ENCODE measurements at places on chromosomes 16 and 17. TPM values are rescaled to one million over a fixed set of nuclear protein-coding genes. Genes with fewer than 3 reads are reported as not detected.

Gene MPV17L
- 6.7 TPM for polyA plus RNA-seq

Gene HOXB5
- polyA plus RNA-seq = 30.9 TPM

Gene CHST5
- polyA plus RNA-seq = 0.48 TPM

Gene DNAI2
- polyA plus RNA-seq = 4.1 TPM

Gene CPHXL2
- polyA plus RNA-seq = 0.52 TPM

Gene ABCC3
- polyA plus RNA-seq = 48.3 TPM

Gene TEKT1
- 6.6 TPM for polyA plus RNA-seq

Gene MYO15B
- 268 TPM for polyA plus RNA-seq

Gene SLC5A10
- polyA plus RNA-seq = 0.84 TPM

DNA sequence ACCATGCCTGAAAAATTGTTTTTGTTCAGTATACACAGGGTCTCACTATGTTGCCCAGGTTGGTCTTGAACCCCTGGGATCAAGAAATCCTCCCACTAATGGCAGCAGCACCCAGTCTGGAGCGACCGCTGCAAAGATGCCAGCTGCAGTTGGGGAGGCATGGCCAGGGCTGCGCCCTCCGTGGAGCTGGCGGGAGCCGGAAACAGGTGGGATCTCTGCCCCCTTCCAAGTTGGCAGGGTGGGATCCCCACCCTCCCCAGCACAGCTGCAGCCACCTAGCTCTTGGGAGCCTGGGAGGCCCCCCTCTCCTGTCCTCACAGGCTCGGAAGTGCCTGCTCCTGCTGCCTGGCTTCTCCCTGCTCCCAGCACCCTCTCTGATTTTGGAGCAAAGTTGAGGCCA lies 176.8 kb downstream of the ZNF423 start:
- no peak for DNase-seq

DNA sequence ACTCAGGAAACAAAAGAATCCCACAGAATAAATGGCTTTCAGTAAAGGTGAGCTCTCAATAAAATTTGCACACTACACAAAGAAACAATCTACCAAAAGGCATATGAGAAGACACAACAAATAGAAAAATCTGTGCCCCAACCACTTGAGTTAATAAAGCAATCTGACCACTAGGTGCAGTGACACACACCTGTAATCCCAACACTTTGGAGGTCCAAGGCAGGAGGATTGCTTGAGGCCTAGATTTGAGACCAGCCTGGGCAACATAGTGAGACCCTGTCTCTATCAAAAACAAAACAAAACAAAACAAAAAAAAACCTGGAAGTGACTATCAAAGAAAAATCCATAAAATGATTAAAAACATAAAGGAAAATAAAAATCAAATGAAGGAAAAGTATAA lies 9.6 kb upstream of the ABCA5 start:
- no peak for DNase-seq

GRCh38 chr16:1916640-1916990 lies 1.6 kb downstream of the HS3ST6 start:
- no peak for DNase-seq

DNA sequence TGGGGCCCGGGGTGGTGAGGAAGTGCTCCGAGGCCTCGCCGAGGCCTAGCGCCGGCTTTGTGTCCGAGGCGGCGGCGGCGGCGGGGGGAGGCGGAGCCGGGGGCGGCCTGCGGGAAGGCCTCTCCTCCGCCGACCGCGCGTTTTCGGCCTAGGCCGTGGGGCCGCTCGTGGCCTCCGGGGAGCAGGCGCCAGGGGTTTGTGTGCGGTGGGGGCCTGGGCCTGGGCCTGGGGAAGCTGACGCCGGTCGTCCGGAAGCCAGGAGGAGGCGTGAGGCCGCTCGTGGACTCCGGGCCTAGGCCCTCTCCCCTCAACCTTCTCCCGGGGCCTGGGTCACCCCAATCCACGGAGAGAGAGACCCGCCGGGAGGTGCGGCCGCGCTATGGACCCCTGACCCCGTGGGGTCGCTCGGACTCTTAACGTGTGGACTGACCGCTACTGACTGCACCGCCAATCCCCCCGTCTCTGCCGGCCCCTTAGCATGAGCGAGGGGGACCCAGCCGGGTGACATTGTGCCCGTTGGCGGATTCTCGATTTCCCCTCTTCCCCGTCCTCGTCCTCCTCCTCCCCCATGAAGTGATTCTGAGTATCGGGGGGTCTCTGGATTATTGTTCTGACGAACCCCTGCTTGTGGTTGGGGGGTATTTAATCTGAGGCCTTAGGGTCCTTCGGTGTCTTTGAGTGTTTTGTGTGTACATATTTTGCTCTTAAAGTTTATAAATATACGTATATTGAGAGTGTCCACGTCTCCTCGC lies 660 bp downstream of the RBBP6 start:
- peak; percentile 66 for DNase-seq

GRCh38 chr17:83090444-83091256 lies 11.2 kb downstream of the METRNL start:
- DNase-seq = no peak

DNA sequence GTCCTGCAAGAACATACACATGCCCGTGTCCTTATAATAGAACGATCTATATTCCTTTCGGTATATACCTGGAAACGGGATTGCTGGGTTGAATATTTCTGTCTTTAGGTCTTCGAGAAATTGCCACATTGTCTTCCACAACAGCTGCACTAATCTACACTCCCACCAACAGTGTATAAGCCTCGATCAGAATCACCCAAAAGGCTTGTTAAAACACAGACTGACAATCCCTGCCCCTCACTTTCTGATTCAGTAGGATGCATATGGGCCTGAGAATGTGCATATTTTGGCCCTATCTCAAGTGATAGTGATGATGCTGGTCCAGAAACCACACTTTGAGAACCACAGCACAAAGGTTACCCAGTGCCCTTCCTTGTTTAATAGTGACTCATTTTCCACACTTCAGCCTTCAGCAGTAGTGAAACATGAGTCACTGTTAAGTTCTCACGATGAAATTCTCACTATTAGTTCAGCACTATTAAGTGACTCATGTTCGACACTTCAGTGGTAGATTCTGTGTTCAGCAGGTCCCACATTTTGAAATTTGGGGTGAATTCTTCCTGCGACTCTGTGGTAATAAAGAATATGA lies 215.6 kb downstream of the GRIN2A start:
- no peak for DNase-seq

- DNase-seq = no peak
These were observed 2.4 kb upstream of the HNF1B start for GRCh38 chr17:37747222-37747621.

DNA sequence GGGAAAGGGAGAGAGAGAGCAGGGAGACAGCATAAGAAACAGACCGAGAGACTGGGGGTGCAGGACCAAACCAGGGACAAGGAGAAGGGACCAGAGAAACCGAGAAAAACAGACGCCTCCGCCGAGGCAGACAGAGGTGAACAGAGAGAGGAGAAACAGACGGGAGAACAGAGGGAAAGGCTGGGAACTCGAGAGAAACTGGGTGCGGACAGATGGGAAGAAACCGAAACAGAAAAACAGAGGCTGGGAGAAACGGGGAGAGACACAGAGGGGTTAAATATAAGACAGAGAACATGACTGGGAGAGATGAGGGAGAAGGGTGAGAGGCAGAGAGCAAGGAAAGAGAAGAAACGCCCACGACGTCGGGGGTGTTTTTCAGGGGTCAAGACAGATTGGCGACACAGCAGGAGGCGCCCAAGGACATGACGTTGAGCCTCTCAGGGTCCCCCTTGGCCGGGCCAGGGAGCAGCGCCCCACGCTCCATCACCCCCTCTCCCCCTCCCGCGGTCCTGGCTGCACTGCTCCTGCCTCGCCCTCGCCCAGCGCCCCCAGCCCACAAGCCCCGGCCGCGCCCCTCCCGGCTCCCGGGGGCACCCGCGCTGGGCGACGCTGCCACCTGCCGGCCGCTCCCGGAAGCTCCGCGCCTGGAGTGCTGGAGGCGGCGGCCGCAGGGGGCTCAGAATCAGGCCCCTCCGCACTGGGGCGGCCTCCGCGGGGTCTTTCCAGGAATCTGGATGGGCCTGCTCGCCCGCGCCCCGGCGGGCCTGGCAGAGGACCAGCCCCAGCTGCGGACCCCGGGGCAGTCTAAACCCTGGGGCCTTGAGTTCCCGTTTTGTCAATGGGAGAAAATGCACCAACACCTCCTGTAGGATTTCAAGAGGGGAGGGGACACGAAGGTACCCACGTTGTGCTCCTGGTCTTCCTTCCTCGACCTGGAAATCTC lies 1.3 kb upstream of the TMEM92 start:
- DNase-seq = peak; percentile 56

- DNase-seq = no peak
These were observed 17.3 kb downstream of the BPTF start for GRCh38 chr17:67842648-67843047.

- DNase-seq = no peak
These were observed 87.8 kb upstream of the NOL11 start for GRCh38 chr17:67629971-67630320.

GRCh38 chr16:85112364-85112763 lies at the start of gene CIBAR2:
CIBAR2 (minus strand) TSS chr16:85112472; CDS start chr16:85112352, 120 bp downstream.
- no peak for DNase-seq

DNA sequence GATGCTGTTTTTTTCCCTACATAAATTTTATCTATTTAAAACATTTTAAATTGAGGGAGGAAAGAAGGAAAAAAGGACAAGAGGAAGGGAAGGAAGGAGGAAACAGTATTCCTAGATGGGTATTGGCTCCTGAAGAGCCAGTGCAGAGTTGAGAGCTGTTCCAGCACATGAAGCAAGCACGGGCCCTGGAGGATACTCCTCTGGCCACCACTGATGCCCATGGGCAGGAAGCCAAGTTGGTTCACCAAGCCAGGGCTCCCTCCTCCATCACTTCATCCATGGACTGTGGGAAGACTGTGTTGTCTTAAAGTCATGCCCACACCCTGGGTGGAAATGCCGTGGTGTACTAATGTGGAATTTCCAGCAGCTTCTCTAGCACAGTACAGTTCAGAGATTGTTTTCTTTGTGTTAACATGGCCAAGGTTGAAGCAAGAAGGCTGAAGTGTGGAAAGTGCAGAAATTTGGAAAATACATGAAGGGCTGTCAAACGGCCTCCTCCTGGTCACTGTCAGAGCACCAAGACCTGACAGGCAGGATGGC lies 23.9 kb upstream of the NOS2 start:
- DNase-seq = no peak

DNA sequence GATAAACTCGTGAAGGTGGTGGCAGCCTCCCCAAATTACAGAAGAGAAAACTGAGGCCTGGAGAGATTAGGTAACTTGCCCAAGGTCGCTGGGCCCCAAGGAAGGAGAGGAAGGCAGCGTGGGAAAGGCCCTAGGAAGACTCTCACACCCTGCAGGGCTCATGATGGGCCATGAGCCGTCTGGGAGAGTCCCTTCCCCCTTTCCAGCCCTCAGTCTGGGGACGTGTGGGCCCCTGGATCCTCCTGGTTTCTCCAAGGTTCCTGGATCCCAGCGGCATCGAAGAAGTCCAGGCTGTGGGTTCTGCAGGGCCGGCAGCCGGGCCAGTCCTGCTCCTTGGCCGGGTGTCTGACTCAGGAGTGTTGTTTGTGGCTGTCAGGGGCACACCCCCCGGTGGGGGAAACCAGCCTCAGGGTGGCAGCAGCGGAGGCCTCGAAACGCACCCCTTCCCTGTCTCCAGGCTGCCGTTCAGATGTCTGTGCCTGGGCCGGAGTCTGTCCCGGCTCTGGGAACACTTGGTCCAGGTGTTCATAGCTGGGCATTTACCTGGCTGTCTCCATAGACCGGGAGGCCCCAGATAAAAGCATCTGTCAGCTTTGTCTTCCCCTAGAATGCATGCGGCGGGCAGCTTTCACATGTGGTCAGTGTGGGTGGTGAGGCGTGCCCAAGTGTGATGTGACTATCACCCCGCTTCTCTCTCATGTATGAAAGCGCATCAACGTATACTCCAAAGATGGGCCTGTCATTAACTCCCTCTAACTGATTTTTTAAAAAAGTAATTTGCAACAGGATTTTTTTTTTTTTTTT lies 3.7 kb upstream of the RAP1GAP2 start:
- DNase-seq = no peak

Measured in left lung (tissue), 14 donors.